Neural progenitor cell (in vitro differentiated cells): ENCODE measurements at places on chromosomes 4 and X.
A peak's percentile ranks its signal among the peaks of the same experiment; 100 is the strongest.

GRCh38 chr4:174665799-174666198 is 143.5 kb upstream of the HPGD start:
- no peak for DNase-seq

- no peak for DNase-seq
These were observed 75.9 kb downstream of the LIMCH1 start for GRCh38 chr4:41613821-41614220.

DNA sequence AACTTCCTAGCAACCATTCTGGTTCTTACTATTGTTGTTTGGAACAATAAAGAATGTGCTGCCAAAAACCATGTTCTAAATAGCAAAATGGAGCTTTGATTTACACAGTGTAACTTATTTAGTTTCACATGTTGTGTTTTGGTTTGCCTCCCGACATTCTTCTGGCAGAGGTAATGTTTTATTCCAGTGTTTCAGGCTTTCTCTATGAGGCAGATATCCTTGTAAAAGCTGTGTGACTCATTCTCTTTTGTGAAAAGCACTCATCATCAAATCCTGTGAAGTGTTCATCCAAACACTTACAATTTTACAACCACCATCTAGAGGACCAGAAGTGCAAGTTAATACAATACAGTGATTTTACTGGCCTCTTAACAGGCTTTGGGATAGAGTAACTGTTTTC is 219.0 kb upstream of the GIMD1 start:
- DNase-seq, result no peak

DNA sequence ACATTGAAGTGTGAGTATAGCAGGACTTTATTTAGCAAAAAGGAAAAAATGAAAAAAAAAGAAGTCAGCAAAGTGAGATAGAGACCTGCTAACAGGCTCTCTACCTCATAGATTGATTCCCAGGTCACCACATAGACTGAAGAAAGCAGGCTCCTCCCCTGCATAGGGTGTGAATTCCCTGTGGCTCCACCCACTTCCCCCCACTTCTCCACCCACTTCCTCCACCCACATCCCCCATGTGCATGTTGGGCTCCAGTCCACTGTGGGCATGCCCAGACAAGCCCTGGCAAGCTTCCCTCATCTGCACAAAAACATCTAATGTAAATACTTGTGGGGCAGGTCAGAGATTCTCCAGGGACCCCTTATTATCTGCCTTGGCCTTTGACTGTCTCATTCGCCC is 97.8 kb downstream of the TMEM47 start:
- DNase-seq, result no peak

- no peak for DNase-seq
These were observed 779 bp downstream of the GABRQ start for GRCh38 chrX:152638443-152638904.

- DNase-seq, result no peak
These were observed 254.1 kb downstream of the FBXW7 start for GRCh38 chr4:152281822-152282221.

GRCh38 chrX:80537096-80537495 is 116.8 kb downstream of the TENT5D start:
- DNase-seq, result no peak

GRCh38 chr4:38672397-38673129 is 8.6 kb downstream of the KLF3 start:
- peak; percentile 91 for DNase-seq
